NCI-H1417 treated with DMSO at 0.1 percent for 48 hours (cell line): ENCODE measurements at places on chromosomes 2 and 18.

GRCh38 chr2:205915130-205915524, 170.8 kb downstream of the INO80D start:
- no peak for DNase-seq

GRCh38 chr2:128513116-128513960, 194.7 kb upstream of the HS6ST1 start:
- no peak for DNase-seq

DNA sequence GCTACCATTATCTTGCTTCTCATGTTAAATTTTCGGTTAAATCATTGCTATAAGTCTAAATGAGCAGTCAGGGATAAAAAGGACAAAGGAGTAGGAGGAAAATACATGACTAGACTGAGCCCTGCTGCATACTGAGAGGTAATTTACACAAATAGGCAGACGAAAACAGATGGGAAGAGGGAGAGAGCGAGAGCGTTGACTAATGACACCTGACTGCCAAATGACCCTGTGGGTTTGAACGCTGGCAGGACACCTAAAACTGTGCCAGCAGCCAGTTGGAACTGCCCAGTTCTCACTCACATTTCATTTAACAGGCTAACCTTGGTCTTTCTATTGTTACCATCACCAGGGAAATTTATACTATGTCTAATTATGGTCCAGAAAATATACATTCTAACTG, 978.2 kb downstream of the CPS1 start:
- peak; percentile 64 for DNase-seq

DNA sequence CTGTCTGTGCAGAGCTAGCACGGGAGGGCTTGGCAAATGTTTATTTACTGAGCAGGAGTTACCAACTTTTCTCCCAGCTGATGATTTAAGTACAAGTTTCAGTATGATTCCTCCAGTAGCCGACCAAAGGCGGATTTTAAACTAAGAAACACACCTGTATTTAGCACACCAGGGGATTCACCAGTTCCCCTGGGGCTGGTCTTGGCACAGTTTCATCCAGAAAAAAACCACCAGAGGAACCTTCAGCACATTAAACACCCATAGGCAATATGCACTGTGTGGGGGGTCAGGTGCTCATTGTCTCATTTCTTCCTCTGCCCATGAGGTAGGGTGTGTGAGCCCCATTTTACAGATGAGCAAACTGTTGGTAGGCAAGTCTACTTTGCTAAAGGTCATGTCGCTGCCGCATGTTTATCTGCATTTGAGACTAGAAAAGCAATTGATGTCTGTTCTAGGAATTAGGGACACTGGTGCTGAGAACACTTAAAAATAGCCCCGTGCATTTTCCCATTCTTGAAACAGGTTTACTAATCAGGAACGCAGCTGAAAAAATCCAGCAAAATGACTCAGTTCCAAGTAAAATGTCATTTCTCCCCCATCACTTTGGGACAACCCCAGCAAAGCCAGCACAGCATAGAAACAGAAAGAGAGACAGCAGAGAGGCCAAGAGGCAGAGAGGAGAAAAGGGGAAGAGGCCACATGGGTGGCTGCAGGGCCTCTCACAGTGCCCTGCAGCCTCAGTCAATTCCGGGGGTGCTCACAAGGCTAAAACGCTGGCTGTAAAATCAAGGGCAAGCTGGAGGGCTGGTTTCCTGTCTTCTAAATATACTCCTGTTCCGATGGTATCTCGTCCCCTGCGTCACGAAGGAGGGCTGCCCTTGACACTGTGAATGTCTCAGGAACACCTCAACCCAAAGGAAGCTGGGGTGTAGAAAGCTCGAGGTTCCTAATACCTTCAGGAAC, 166.8 kb upstream of the ID2 start:
- DNase-seq = no peak

GRCh38 chr2:190182071-190182524, 119.6 kb upstream of the MSTN start:
- DNase-seq = no peak
